GM10248 (cell line): ENCODE measurements at places on chromosomes 4 and X.

GRCh38 chr4:40283968-40284367 is 51.2 kb upstream of the CHRNA9 start:
- DNase-seq, result peak; percentile 58

DNA sequence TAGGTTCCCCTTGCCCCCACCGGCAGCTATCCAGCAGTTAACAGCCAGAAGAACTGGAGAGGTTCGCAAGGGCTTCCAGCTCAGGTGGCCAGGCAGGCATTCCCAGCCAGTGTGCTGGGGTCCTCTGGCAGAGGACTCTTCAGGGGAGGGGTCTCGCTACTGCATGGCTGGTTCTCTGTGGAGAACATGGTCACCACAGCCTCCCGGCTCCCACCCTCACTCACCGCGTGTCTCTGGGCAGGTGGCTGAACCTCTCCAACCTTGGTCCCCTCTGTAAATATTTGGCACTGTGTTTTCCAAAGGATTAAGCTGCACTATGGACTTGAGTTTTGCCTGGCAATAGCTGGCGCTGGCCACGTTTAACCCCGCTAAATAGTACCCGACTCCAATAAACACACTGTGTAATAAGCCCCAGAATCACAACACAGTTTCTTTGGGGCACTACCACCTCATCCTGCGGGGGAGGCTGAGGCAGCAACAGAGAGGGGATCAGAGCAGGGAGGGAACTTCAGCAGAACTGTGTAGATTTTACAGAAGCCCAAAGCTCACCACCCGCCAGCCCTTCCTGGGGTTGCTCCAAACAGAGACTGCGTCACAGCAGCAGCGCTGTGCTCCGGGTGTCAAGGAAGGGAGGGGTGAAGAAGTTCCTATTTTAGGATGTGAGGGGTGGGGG is 15.2 kb downstream of the BCOR start:
- DNase-seq, result no peak

DNA sequence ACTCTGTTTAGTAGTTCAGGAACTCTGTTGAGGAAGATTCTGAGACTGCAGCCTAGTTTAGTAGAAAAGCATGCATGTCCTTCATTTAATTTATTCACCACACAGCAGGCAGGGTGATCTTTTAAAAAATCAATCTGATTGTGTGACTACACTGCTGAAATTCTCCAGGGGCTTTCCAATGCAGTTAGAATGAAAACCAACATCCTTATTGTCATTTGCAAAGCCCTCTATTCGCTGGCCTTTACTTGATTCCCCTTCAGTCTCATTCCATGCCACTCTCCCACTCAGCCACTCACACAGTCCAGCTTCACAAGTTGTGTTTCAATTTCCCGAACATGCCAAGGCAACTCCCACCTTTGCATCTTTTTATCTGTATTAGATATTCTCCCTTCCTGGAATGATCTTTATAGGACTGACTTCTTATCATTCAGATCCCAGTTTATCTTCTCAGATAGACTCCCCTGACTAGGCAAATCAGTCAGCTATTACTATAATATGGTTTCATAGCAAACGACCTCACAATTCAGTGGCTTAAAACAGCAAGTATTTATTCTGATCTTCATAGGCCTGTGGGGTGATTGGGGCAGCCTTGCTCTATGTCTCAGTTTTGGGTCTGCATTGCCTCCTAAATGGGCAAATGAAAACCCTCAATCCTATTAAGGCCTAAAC is 21.3 kb upstream of the FTHL17 start:
- no peak for DNase-seq

GRCh38 chrX:15242899-15243555 is 26.9 kb downstream of the ASB9 start:
- peak; percentile 29 for DNase-seq

- no peak for DNase-seq
Observed at GRCh38 chr4:27276307-27277073, 415.8 kb downstream of the STIM2 start.

DNA sequence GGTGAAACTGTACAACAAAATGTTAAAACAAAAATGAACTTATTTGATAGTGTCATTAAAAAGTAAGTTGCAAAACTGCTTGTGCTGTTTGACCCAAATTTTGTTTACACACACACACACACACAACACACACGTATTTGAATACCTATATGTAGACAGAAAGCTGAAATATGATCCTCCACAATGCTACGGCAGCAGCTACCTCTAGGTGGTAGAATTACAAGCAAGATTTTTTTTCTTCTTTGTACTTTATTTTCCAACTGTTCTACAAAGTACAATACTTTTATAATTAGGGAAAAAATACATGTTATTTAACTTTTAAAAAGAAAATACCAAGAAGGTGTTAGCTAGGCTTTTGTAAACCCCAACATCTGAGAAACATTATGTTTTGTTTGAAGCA is 1.2 kb downstream of the CYTL1 start:
- no peak for DNase-seq

DNA sequence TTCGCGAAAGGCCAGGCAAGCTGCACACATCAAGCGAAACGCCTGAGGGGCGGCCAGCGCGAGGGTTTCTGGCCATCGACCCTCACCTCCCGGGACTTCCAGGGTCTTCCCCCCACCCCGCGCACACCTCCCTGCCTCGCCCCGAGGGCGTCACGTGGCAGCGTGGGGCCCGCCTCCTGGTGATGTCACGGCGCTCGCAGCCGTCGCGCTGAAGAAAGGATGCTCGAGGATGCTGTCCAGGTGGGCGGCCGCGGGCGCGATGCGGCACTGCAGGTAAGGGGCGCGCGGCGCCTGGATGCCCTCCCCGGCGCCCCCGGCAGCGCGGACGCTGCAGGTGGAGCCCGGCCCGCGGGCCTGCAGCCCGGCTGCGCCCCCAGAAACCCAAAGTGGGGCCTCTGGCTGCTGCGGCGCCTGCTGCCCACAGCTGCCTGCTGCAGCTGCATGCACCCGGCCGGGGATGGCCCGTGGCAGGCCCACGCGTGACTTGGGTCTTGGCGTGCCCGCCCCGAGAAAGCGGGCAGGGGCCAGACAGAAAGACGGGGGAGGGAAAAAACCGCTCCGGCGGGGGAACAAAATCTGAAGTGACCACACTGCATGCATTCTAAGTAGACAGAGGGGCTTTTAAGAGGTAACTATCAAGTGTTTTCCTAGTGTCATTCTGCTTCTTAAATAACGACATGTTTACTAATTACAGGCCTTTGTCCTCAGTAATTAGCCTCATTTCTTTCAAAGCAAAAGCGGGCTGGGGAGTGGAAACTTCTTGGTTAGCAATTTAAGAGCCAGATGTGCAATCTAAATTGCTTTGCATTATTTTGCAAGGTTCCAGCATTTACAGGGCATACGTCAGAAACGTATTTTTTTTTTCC is 1.7 kb downstream of the CLCN4 start:
- DNase-seq, result peak; percentile 43

GRCh38 chr4:102299354-102300107 is 45.8 kb downstream of the SLC39A8 start:
- DNase-seq, result peak; percentile 30

- DNase-seq, result no peak
Observed at GRCh38 chrX:13897566-13897965, 80.7 kb upstream of the GPM6B start.

DNA sequence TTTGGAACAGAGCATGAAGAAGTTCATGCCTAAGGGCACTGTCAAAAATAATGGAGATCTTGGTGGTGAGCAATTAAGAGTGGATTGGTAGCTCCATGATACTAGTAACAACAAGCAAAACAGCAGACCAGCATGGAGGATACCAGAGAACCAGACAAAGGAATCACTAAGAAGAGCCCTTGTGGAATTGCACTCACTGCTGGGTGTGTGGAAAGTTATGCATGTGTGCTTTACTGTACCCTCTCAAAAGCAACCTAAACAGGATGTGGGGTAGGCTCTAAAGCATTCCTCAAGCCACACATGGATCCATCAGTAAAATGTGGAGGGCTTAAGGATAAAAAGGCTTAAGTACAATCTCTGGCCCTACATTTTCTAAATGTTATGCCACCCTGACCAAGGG is 69.5 kb downstream of the AR start:
- no peak for DNase-seq

DNA sequence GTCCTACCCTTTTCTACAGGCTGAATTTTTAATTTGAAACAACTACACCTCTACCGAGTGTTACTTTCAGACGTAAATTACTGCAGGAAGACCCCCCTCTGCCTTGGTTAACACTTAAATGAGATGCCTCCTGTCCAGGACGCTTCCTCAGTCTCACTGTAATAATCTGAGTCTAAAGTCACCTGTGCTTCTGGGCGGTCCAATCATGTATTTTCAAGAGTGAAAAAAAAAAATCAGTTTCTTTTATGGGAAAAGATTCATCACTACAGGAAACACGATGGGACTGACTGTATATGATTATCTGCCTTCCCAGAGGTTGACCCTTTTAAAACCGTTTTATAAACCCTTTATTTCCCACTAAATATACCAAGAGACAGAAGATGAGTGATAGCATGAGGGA is 776 bp downstream of the RBM47 start:
- no peak for DNase-seq

- no peak for DNase-seq
Observed at GRCh38 chrX:142204522-142205433, at the start of gene MAGEC2. MAGEC2 (minus strand) TSS chrX:142205290; CDS start chrX:142203987, 1,303 bp downstream.

GRCh38 chr4:165610679-165611437 is 232.1 kb downstream of the CPE start:
- no peak for DNase-seq

DNA sequence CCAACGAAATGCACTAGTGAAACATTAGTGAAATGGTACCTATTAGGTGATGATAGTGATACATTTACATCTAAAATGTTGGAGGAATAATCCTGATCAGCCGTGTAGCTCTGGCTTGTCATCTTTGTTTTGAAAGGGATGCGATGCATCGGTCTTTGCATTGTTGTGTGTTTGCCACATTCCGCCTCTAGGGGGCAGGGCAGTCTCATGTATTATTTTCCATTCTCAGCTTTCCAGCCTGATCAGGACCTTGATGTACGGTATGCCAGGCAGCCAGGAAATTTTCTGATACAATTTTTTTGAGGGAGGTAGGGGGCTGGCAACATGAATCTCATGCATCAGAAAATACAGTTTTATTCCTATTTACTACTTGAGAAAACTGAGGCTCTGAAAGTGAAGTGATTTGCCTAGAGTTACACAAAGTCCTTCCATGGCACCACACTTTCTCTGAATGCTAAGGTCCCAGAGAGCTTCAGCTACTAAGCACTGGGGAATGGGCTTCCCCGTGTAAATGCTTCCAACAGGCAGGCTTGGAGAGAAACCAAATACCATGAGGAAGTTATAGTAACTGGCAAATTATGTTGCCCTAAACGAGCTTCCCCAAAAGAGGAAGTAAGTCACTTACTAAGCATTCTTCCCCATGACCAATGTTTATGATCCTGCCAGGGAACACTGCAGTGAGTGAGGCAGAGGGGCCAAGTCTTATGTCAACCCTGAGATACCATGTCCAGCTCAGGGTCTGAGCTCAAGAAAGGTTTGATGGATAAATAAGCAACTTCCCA is 31.8 kb upstream of the IQSEC2 start:
- peak; percentile 64 for DNase-seq

- DNase-seq, result no peak
Observed at GRCh38 chr4:176393306-176394013, 73.7 kb downstream of the SPCS3 start.

- no peak for DNase-seq
Observed at GRCh38 chrX:153533091-153533490, 15.6 kb downstream of the ATP2B3 start.

DNA sequence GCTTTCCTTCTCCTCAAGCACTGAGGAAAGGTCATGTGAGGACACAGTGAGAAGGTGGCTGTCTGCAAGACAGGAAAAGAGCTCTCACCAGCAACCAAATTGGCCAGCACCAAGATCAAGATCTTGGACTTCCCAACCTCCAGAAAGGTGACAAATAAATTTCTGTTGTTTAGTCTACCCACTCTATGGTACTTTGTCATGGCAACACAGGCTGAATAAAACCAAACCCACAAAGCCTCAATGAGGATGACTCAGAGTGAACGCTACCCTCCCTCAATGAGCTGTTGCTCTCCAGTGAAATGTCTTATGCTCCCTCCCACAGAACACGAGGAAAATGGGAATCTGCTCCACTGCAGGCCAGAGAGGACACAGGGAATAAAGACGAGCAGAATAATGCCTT is 244.1 kb downstream of the RAB28 start:
- no peak for DNase-seq

GRCh38 chr4:53476232-53477037 is 99.0 kb downstream of the FIP1L1 start:
- DNase-seq, result no peak

DNA sequence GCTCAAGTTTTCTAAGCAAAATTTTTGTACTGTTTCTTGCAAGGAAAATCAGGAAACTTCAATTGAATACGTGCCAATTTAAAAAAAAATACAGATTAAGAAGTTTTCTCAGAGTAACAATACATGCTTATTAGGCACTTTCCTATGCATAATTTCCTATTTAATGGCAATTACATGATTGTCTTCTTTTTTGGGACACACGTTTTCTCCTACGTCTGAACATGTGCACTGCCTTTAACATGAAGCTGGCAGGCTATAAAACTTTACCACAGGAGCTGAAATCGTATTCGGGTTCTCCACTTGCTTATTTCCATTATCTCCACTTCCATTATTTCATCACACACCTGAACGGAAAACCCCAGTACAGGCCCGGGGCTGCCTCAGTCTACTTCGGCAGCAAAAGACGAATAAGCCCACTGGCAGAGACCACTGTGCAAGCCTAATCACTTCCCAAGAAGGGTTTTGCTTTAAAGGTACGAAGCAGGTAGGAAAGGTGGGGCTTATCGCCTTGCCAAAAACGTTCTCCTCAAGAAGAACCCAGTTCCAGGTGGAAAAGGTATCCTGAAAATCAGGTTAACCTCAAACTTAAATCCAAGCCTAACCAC is 575 bp downstream of the RCHY1 start:
- DNase-seq, result no peak

- no peak for DNase-seq
Observed at GRCh38 chrX:53003111-53003510, 44.8 kb upstream of the FAM156A start.

- DNase-seq, result no peak
Observed at GRCh38 chrX:42117318-42117717, 194.0 kb upstream of the CASK start.

- DNase-seq, result no peak
Observed at GRCh38 chr4:11543706-11544105, 115.0 kb upstream of the HS3ST1 start.

- DNase-seq, result no peak
Observed at GRCh38 chr4:5044341-5044740, 6.9 kb upstream of the STK32B start.

- peak; percentile 19 for DNase-seq
Observed at GRCh38 chr4:77465271-77465670, 140.3 kb upstream of the CXCL13 start.

DNA sequence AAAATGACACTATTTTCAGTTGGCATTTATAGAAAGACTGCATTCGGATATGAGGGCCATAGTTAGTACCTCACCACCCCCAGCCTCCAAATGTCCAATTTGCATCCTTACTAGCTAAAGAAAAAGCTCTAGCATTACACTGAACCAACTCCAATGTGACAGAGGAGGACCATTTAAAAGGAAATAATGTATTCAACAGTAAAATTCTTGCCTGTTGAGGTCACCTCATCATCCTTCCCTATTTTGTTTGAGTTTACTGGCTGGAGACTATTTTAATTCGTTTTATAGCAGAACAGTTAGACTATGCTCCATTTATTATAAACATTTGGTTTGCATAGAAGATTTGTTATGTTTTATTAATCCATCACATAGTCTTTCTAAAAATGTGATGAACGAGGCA is 88.2 kb upstream of the PPARGC1A start:
- no peak for DNase-seq
